Occipital lobe (tissue), 3 donors: ENCODE measurements at places on chromosomes 12 and 14. TPM values are rescaled to one million over a fixed set of nuclear protein-coding genes. Genes with fewer than 3 reads are reported as not detected.

DLK1 gene
- total RNA-seq, result 0.31 TPM

CLEC2D gene
- total RNA-seq, result 11.4 TPM

TNS2 gene
- total RNA-seq, result 11.1 TPM

TAS2R13 gene
- total RNA-seq, result 8.3 TPM

DAAM1 gene
- total RNA-seq, result 182 TPM

DICER1 gene
- total RNA-seq, result 296 TPM

ACOT4 gene
- total RNA-seq, result 1.7 TPM

ACVRL1 gene
- total RNA-seq, result 11.5 TPM

FGF23 gene
- not detected for total RNA-seq

SLC25A21 gene
- total RNA-seq, result 0.78 TPM

MIP gene
- 0.62 TPM for total RNA-seq

IRAK3 gene
- total RNA-seq, result 5.5 TPM

CMA1 gene
- total RNA-seq, result not detected

FICD gene
- total RNA-seq, result 5.0 TPM

SLC2A14 gene
- total RNA-seq, result not detected

OR4K2 gene
- total RNA-seq, result not detected

SPTB gene
- total RNA-seq, result 18.2 TPM

POMT2 gene
- 11.5 TPM for total RNA-seq

PGF gene
- 2.0 TPM for total RNA-seq

DLGAP5 gene
- 4.5 TPM for total RNA-seq

ZNF891 gene
- total RNA-seq, result 9.7 TPM

PZP gene
- not detected for total RNA-seq

RPL10L gene
- not detected for total RNA-seq

SLC7A8 gene
- 3.4 TPM for total RNA-seq

CTSG gene
- total RNA-seq, result not detected

SLC35F4 gene
- 1.6 TPM for total RNA-seq

FOXG1 gene
- 75.5 TPM for total RNA-seq

FRMD6 gene
- total RNA-seq, result 20.3 TPM

SERPINA10 gene
- not detected for total RNA-seq

DNAJC22 gene
- 0.78 TPM for total RNA-seq
